ENCODE measurements at places on chromosomes 2 and 18.

- DNase-seq, result no peak
These were observed 504.8 kb upstream of the NRP2 start for GRCh38 chr2:205177546-205177945.

DNA sequence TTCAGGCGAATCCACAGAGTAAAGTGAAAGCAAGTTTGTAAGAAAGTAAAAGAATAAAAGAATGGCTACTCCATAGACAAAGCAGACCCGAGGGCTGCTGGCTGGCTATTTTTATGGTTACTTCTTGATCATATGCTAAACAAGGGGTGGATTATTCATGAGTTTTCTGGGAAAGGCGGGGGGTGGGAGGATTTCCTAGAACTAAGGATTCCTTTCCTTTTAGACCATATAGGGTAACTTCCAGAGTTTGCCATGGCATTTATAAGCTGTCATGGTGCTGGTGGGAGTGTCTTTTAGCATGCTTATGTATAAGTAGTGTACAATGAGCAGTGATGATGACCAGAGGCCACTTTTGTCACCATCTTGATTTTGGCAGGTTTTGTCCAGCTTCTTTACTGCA is 59.8 kb downstream of the SLC4A3 start:
- DNase-seq, result no peak

DNA sequence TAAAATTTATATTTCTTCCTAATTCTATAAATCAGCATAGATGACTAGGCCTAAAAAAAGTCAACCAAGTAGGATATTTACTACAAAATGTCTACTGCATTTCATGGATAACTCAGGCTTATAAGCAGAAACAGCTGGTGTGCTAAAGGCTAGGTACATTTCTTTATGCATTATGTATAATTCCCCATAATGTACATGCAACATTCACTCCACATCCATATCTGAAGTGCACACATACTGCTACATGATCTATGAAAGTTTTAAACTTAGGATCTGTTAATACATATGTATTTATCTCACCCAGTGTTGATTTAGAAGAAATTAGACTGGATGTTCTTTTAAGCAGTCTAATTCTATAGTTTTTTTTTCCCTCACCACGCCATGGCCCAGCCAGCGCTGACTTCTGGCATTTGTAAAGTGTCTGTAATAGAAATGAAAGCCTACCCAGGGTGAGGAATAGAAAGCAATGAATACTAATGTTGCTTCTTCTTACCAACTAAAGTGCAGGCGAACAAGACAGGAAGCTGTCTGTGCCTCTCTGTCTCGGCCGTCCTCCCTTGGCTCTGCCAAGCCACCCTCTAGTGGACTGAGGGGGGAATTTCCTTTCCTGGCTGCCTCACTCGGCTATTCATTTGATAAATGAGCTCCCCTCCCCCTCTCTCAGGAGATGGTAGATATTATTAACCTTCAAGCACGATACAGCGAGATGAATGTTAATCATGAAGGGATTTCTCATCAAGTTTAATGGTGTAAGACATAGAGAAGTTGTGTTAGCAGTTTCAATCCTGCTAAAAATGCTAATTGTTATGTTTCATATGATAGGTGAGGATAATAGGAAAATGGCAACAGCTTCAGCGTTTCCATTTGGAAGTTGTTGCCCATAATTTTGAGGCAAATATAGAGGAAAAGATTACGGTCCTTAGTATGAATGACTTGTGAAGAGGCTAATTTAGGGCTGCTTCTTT is 384.5 kb downstream of the MTX2 start:
- peak; percentile 40 for DNase-seq

DNA sequence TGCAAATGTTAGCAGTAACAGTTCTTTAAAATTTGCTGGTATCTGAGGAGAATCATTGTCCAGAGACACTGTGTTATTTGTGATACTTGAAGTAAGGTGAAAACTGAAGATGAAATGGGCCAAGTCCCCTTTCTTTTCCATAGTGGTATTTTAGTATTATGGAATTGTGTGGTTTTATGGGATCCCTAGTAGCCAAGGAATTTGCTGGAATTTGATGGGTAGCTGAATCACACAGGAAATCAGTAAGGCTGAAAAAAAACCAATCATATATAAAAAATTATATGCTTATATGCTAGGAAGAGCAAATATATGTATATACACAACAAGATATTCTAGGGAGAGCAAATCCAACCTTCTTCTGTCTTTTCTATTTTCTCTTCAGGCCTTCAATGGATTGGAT is 54.2 kb upstream of the TACR1 start:
- DNase-seq, result no peak

GRCh38 chr2:2719015-2719414 is 387.9 kb upstream of the MYT1L start:
- DNase-seq, result no peak

DNA sequence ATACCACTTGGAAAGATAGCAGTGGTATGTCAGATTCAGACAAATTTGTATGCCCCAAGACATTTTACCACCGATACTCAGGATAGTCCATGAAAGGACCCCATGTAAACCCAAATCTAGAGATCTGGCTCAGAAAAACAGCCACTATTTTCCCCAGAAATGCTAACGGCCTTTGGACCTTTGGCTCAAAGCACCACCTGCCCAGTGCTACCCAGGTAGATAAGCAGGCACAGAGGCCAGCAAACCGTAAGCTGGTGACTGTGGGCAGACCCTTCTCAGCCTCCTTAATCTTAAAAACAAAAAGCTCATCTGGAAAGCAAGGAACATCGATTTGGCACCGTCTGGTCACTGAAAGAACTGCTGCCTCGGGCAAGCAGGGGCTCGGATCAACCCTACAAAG is 61.4 kb upstream of the GREB1L start:
- DNase-seq, result no peak

DNA sequence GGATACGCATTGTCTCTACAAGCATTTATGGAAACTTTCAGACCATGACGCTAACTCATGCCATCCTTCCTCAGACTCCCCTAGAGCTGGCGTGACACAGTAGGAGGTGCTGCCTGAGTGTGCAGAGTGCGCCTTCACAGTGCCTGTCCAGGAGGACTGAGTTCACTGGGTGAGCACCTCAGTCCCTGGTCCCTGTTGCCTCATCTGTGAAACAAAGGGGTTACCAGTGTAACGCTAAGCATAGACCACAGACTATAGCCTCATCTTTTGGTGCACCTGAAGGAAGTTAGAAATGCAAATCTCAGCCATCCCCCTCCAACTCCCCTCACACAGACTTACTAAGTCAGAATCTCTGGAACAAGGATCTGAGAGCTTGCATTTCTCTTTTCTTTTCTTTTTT is 142.8 kb downstream of the TMEM17 start:
- DNase-seq, result no peak

GRCh38 chr2:134052173-134052572 is 201.7 kb upstream of the MGAT5 start:
- no peak for DNase-seq

- DNase-seq, result peak; percentile 40
These were observed 519.6 kb downstream of the LRP1B start for GRCh38 chr2:141611176-141611571.

- DNase-seq, result no peak
These were observed 31.2 kb downstream of the GLS start for GRCh38 chr2:190911813-190912212.

DNA sequence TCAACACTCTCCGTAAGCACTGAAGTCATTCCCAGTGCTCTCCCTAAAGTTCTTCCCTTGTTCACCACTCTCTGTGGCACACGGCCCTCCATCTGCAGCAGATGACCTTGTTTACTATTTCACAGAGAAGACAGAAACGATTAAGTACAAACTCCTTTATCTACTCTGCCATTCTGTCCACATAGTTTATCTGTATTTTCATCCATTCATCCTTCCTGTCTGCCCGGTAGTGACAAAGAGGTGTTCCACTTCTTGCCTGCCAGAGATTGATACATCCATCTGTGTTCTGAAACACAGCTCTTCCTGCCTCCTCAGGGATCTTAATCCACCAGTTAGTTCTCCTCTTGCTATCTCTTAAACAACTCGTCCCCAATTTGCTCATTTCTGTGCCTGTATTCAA is 77.9 kb upstream of the CD226 start:
- DNase-seq, result peak; percentile 75

- DNase-seq, result no peak
These were observed 250.3 kb upstream of the KLHL29 start for GRCh38 chr2:23134726-23135125.

- DNase-seq, result no peak
These were observed 347.5 kb upstream of the SALL3 start for GRCh38 chr18:78632111-78632541.

DNA sequence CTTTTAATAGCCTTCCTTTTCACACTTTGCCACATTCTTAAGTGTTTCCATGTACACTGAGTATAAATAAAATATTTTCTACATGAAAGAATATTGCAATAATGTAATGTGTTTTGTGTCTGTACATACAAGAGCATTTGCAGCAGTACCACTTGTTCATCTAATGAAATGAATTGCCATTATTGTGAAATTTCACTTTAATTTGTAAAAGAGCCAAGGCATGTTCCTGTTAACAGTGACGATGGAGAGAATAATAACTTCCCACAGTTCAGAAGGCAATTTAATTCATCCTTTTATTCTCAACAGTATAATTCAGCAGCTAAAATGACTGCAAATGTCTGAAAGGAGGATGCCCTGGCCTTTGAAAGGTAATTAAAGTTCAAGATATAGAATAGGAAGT is 853.9 kb downstream of the LRRTM4 start:
- DNase-seq, result no peak

GRCh38 chr2:157269922-157270321 is 12.4 kb downstream of the GALNT5 start:
- no peak for DNase-seq

DNA sequence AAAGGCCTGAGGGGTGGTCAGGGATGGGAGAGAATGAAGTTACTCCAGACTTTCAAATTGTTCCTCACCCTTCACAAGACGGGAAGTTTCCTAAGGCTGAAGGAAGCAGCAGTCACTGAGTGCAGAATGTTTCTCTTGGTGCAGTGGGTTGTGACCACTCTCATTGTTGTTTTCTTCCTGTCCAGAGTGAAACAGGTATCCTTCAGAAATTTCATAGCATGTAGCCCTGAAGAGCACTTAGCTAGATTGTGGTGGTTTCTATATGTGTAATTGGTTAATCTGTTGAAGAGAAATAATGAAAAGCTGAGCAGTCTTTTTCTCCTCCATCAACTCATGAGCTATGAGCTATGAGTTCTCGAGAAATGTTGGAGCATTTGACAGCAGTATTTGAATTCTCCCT is 96.8 kb downstream of the GPD2 start:
- no peak for DNase-seq

DNA sequence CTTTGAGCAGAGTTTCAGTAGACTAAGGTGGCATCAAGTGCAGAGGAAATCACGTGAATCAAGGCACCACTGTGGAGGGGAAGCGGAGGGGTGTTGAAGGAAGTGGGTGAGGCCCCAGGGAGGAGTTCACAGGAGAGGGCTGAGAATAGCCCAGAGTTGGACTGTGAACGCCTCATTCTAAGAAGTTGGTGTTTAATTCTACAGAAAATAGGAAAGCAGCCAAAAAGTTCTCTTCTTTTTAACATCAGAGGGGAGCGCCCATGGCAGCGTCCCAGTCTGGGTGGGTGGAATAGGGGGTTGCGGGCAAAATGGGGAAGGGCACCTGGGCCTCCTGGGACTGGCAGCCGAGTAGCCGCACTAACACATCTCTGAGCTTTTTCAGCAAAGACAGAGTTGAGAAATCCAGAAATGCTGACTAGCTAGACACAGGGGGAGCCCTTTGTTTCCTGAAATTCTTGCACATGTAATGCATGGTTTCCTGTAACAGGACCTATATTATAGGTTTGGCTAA is 97.0 kb downstream of the NEB start:
- peak; percentile 26 for DNase-seq

- no peak for DNase-seq
These were observed 305.1 kb upstream of the MGAT5 start for GRCh38 chr2:133948610-133949290.

DNA sequence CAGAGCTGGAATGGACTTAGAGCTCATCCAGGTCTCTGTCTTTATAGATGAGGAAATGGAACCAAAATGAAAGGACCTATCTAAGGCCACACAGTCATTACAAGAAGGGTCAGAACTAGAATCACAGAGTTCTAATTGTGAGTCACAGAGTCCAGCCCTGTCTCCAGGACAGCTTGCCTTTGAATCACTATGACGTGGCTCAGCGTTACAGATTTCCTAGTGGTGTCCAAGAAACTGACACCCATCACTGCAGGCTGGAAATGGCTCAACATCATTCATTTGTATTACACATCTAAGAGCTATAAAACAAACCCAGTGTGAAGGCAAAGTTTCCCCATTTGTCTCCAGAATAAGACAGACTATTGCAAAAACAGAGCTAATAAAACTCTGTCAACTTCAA is 164.3 kb upstream of the SIX2 start:
- no peak for DNase-seq

- no peak for DNase-seq
These were observed 20.0 kb upstream of the ITGAV start for GRCh38 chr2:186569897-186570296.

DNA sequence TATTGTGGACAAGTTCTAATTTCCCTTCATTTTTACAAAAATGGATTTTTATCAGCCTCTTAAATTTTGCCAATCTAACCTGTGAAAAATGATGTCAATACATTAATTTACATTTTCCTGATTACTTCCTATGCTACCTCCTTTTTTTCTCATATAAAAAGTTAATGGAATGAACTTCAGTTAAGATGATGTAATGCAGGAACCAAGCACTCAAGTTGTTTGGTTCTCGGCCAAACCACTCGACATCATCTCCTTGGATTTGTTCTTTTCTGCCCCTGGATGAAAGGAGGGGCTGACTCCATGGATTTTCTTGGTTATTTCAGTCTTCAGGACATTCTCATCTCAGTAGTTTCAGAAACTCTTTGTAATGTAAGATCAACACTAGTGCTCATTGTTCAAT is 253.1 kb upstream of the NXPH2 start:
- DNase-seq, result no peak

GRCh38 chr2:241065355-241065803 is 36.7 kb downstream of the MTERF4 start:
- no peak for DNase-seq

- DNase-seq, result no peak
These were observed 67.3 kb downstream of the TMEM18 start for GRCh38 chr2:609881-610280.

DNA sequence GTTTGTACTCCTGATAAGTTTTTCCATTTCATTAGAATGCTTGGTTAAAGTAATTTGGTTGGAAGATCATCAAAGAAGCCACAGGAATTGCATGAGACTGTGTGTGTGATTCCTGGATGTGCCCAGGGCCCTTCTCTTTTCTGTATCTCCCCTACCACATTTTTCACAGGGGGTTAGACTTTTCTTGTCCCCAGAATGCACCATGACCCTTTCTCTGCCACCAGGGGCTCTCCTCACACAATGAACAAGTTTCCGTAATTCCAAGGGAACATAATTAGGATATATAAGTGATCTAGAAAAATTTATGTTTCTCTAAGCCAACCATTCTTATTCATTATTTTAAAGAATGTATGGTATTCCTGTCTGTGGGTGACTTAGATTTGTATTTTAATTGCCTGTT is 291.8 kb downstream of the NEDD4L start:
- DNase-seq, result no peak
